ENCODE measurements at places on chromosomes 11 and 22.

GRCh38 chr11:18091731-18092130 is 14.2 kb downstream of the SAAL1 start:
- no peak for DNase-seq

GRCh38 chr11:117766576-117766975 is 30.4 kb downstream of the DSCAML1 start:
- no peak for DNase-seq

DNA sequence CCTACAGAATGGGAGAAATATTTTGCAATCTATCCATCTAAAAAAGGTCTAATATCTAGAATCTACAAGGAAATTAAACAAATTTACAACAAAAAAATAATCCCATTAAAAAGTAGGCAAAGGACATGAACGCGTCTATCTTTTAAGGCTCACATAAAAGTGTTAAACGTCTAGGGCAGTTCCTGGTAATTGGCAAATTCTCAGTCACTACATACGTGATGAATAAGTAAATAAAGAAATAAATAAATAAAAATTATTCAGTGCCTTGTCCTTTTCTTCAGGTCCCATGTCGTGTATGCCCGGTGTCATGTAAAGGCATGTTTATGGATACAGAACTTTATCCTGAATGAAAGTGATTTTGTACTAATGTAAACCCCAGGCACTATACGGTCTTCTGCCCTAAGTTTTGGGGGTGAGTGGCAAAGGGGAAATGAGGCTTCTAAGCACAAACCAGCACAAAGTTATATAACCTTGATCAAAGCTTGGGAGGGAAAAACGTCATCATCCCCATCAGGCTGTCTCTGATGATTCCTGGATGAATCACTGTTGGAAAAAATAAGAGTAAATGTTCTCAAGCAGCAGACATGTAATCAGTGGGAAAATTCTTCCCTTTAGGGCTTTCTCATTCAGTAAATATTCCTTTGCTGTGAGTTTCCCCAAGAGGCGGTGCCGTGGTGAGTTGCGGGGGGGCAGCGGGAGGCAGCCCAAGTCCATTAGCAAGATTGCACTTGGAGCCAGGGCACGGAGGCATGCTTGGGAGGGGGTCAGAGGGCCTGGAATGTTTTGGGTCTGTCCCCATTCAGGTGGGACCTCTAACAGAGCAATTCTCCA is 30.4 kb upstream of the MICAL2 start:
- no peak for DNase-seq

DNA sequence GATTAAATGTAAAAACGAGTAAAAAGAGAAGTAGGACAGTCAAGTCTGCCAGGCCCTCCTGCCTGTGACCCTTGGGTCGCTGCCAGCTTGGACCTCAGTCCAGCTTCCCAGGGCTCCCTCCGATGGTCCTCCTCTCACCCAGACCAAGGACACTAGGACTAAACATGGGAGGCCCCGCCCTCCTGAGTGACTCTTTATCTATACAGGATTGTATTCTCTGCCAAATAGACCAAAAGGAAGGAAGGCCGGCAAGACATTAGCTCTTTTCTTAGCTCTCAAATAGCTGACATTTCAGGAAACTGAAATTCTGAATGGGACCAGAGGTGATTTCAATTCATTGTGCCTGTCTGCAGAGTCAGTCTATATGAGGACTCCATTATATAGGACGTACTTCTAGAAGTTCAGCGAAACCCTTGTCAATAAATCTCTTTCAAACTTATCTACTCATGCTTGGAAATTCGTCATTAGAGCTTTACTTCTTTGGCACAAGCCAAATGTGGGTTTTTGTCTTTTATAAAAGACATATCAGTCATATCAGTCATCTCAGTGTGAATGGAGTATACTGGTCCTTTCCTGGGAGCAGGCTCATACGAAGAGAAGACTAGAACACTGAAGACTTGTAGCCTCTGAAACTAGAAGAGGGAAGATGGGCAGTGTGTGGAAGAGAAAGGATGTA is 28.5 kb downstream of the ADORA2A start:
- no peak for DNase-seq

DNA sequence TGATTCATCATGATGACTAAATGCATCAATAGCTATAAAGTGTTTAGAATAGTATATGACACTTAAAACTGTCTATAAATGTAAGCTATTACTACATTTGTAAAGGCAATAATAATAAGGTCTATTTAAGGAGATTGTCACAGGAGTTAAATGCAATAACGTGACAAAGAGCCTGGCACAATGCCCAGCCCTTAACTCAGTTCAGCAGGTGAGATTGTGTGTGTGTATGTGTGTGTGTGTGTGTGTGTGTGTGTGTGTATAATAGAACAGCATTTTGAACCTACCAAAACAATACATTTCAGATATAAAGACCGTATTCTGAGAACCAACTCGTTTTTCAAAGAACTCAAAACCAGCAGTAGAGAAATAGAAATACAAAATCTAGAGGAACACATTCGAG is 177.5 kb downstream of the MYO18B start:
- DNase-seq: no peak
